ENCODE measurements at places on chromosomes 2 and 18.

GRCh38 chr2:17965196-17965595 is 86.7 kb downstream of the KCNS3 start:
- no peak for DNase-seq

- no peak for DNase-seq
These were observed 215.6 kb upstream of the TNP1 start for GRCh38 chr2:217075268-217076057.

- DNase-seq = no peak
These were observed 9.4 kb upstream of the MOCOS start for GRCh38 chr18:36177913-36178312.

GRCh38 chr2:210250622-210251021 is 25.4 kb upstream of the ACADL start:
- DNase-seq = no peak

All from activated CD4-positive, alpha-beta T cell treated with anti-CD3 and anti-CD28 coated beads, Interleukin-2, amount 50 U/mL, for 24 hours (primary cell).